Activated CD8-positive, alpha-beta memory T cell treated with anti-CD3 and anti-CD28 coated beads for 36 hours (primary cell): ENCODE measurements at places on chromosomes 4 and X. TPM values are rescaled to one million over a fixed set of nuclear protein-coding genes. Genes with fewer than 3 reads are reported as not detected.

Gene KLHL8
- total RNA-seq, result 17.6 TPM

Gene XPNPEP2
- 0.23 TPM for total RNA-seq

Gene GAGE12J
- not detected for total RNA-seq

Gene HSFX2
- total RNA-seq, result 0.30 TPM

Gene MAGEC2
- not detected for total RNA-seq

Gene ETDB
- total RNA-seq, result not detected

Gene KLF8
- total RNA-seq, result 1.0 TPM

Gene SPACA5
- total RNA-seq, result not detected
